Eye (tissue), 1 donor: ENCODE measurements at places on chromosomes 5 and 9.
A peak's percentile ranks its signal among the peaks of the same experiment; 100 is the strongest.

GRCh38 chr9:113876151-113876992 lies at the start of gene ZNF618:
ZNF618 (plus strand) TSS chr9:113876309; CDS start chr9:113876381, 72 bp downstream.
- DNase-seq: peak; percentile 72

DNA sequence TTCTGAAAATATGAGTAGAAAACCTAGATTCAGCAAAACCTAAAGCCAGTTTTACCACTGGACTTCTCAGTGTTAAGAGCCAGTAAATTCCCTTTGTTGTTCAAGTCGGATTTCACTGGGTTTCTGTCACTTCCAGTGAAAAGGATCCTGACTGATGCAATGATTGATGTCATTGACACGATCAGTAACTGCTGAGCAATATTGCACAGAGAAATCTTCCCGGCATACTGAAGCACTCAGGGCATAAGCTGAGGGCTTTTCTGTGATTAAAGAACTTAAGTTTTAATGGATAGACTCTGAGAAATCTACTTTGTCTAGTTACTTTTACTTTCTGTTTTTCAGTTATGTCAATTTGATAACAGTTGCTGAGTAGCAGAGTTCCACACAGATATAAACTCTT lies 61.9 kb downstream of the DENND1A start:
- DNase-seq: no peak

GRCh38 chr5:56993241-56993640 lies 41.3 kb upstream of the MIER3 start:
- no peak for DNase-seq

DNA sequence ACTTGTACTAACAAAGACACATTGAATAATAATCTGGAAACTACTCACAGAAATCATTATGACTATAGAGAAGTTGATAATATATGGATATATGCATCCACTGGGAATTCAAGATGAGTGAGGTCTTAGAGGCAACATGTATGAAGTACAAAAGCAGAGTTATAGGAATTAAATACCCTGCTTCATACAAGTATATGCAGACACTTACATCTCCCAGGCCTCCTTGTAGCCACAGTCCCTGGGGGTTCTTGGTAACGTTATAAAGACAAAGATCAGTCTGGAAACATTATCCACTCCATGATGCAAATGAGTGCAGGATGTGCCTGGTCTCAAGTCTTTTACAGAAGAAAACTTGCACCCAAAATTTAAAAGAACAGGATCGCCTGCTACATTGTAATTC lies 92.4 kb upstream of the ANXA1 start:
- no peak for DNase-seq

DNA sequence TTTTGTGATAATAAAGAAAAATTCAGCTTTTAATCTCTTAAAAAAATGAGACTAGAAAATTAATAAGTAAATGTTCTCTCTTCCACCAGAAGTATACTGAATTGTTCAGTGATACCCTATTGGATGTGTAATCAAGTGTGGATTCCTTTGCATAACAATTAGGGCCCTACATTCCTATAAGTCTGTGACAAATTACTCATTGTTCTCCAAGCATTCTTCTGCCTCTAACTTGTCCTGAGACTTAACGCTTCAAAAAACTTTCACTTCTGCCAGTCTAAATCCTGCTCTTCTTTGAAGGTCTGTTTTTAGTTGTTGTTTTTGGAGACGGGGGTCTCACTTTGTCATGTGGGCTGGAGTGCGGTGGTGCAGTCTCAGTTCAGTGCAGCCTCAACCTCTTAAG lies 9.2 kb upstream of the DDX46 start:
- DNase-seq: no peak

DNA sequence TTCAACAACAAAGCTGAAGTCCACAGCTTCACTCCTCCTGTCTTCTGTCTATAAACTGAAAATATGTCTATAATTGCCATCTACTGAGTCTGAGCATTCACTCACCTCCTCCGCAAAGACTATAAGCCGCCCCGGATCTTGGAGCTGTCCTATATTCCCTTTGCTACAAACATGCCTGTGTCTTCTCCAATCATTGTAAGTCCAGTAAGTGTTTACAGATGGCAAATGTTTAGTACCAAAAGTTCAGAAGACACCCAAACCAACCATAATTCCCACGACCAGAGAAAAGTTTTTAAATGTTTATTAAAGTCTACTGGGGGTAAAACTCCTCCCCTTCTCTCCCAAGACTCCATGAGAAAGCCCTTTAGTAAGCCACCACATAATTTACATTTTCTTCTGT lies 80.9 kb downstream of the EBF1 start:
- no peak for DNase-seq

GRCh38 chr5:82406205-82406773 lies 128.1 kb upstream of the RPS23 start:
- DNase-seq: peak; percentile 45

DNA sequence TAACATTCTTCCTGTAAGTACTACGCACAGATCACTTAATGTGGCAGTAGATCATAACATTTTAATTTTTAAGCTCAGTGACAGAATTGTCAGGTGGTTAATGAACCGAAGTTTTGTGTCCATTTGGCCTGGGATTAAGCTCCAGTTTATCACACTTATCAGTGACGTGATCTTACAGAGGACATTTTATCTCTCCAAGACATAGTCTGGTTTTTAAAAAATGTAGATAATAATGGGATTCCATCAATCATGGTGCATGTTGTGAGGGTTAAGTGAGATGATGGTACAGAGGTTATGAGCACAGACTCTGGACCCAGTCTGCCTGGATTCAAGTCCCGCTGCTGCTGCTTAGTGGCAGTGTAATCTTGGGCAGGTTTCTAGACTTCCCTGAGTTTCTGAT lies 66.0 kb upstream of the ZFAND5 start:
- no peak for DNase-seq

- DNase-seq: no peak
Measured at GRCh38 chr5:72070529-72070928, 36.7 kb upstream of the MAP1B start.

- DNase-seq: no peak
Measured at GRCh38 chr9:103837940-103838339, 256.2 kb upstream of the SMC2 start.

DNA sequence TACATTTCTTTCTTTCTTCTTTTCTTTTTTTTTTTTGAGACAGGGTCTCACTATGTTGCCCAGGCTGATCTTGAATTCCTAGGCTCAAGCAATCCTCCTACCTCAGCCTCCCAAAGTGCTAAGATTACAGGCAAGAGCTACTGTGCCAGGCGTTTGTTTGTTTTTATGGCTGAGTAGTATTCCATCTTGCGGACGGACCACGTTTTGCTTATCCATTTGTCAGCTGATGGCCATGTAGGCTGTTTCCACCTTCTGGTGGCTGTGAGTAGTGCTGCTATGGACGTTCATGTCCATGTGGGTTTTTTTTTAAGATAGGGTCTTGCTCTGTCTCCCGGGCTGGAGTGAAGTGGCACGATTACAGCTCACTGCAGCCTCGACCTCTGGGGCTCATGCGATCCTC lies 2.5 kb downstream of the DOK3 start:
- DNase-seq: no peak

- DNase-seq: peak; percentile 36
Measured at GRCh38 chr5:474840-475661, 32.1 kb downstream of the EXOC3 start.

GRCh38 chr9:136122425-136123383 lies 4.0 kb upstream of the TMEM250 start:
- peak; percentile 87 for DNase-seq

DNA sequence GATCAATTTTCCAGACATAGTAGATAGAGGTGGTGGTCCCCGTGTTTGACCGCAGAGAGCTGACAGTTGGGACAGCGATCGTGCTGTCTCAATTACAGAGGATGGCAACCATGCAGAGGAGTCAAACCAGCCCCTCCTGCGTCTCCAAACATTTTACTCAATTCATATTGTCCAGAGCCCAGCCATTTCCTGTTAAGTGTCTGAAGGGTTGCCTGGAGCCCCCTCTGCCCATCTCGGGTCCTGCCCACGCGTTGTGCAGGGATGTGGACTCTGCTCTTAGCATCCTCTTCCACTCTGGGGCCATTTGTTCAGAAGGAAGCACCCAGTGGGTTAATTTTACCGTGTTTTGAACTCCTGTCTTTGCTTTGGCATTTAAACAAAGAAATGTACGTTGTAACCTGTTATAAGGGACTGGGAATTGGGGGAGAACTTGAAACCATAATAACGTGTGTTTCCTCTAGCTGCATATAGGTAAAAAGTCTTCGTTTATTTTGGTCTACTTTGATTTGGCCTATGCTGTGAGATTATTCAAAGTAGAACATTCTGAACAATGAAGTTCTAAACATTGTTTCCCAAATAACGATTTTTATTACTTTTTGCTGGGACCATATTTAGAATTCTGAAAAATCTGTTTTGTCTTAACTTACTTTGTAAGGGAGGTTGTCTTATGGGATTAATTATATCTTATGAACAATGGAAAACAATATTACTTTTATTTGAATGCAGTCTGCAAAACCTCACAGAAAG lies 876 bp downstream of the EGFLAM start:
- peak; percentile 34 for DNase-seq

GRCh38 chr5:132776131-132776937 lies 705 bp downstream of the SEPTIN8 start:
- DNase-seq: peak; percentile 78

- peak; percentile 98 for DNase-seq
Measured at GRCh38 chr5:43105369-43106289, 15.1 kb upstream of the ZNF131 start.

DNA sequence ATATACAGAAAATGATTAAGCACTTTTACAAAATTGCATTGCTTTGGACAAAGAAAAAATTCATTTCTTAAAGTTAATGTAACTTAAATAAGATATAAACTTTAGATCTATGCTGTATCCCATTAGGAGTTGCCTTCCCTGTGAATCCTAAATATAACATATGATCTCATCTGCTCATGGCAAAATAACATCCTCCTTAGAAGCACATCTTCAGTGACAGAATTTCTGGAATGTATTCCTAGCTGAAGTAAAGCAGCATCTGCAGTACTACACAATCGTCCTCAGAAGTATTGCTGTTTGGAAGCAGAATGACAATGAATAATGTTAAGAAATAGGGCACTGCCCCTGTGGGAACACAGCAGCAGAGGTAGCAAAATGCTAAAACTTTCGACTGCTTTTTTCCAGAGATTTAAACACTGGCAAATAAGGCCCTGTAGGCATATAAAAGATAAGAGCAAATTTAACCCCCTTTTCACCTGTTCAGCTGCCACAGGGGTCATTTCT lies 571.0 kb downstream of the PTPRD start:
- no peak for DNase-seq

GRCh38 chr9:38200431-38200830 lies 131.4 kb upstream of the SHB start:
- peak; percentile 68 for DNase-seq

DNA sequence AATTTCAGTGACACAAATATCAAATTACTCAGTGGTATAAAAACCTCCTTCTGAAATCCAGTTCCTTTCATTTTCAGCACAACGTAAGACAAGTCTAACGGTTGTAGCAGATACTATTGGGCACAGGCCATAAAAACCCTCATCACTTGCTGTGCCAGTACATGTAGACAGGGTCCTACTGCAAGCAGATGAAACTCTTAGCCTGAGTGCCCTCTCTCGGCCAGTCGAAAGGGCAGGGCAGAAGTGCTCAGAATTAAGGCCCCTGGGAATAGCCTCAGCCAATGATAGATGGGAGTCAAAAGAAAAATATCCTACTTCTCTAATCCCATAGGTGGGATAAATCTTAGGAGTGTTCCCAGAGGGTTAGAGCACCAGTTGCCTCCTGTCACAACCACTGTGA lies 168.5 kb upstream of the FER start:
- DNase-seq: no peak

GRCh38 chr5:75461679-75462078 lies 49.8 kb downstream of the CERT1 start:
- DNase-seq: no peak

DNA sequence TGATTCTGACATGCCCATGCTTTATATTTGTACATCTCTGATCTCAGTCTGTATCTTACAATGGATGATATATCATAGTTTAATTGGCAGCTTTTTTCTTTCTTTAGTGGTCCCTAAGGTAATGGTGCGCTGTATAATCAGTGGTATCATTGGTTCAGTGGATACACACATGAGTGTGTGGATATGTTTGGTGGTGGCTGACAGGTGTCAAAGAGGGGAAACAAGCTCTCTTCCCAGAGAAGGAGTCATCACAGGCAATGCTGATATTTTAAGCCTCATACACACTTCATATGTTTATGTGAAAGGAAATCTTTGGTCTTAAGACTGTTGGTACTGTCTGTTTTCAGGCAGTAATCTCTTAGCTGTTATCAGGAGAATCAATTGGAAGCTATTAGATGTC lies 52.1 kb upstream of the KIAA1958 start:
- DNase-seq: no peak

DNA sequence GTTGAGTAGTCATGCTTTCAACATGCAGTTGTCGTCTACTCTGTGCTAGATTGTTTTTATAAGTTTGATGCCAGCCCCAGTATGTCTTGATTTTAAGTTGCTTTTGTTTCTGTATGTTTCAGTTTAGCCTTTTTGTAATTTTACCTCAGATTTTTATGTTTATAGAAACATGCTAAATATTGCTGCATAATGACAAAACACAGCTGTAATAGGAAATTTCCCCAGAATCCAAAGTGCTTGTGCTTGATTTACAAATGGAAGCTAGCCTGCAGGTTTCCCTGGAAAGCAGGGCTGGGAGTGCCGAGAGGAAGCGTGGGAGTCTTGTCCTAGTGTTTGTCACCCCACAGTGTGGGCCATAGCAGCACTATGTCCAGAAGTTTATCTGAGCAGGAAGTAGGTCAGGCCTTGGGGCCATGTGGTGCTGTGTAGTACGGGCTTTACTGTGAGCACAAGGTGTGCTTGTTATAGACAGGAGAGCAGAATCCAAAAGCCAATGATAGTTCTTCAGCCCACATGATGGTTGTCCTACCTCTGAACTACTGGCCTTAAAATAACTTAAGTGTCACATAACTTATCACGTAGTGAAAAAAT lies 100.0 kb upstream of the NREP start:
- no peak for DNase-seq

DNA sequence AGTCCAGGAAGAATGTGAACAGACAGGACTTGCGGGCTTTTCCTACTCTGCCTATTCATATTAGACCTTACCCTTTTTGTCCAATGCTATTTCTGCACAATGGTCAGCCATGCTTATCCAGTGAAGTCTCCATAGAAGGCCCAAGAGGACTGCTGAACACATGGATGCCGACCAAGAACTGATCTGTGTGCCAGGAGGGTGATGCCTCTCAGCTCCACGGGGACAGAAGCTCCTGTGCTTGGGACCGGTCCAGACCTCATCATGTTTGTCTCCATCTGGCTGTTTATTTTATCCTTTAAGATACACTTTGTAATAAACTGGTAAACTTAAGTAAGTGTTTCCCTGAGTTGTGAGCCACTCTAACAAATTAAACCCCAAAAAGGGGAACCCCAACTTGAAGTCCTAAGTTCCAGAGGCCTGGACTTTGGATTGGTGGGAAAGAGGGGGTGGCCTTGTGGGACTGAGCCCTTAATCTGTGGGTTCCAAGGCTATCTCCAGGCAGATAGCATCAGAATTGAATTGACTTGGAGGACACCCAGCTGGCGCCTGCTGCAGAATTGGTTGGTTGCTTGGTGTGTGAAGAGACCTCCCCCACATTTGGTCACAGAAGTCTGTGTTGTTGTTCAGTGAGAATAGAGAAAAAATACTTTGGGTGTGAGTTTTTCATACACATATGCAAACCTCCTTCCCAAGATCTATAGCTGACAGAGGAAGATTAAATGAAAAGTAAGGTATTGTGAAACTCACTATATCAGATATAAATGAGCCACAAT lies 57.9 kb upstream of the ANKH start:
- DNase-seq: no peak
